NCI-H2029 (cell line): ENCODE measurements at places on chromosomes 6 and 20.

DNA sequence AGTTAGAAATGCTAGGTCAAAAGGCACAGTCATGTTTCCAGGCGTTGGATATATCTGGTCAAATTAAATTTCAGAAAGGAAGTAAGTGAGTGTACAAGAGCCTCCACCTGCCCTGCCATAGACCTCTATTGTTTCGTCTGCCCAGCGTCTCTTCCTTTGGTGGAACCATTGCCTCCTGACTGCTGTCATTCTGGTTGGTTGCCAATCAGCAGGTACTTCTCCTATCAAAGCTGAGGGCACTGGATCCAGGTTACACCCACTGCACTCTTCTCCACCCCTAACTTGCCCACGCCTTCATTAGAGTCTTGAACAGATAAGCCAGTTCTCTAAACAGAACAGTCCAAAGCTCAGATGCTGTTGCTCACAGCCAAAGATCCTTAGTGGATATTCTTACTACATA, 2.6 kb upstream of the WFDC5 start:
- peak; percentile 36 for DNase-seq

DNA sequence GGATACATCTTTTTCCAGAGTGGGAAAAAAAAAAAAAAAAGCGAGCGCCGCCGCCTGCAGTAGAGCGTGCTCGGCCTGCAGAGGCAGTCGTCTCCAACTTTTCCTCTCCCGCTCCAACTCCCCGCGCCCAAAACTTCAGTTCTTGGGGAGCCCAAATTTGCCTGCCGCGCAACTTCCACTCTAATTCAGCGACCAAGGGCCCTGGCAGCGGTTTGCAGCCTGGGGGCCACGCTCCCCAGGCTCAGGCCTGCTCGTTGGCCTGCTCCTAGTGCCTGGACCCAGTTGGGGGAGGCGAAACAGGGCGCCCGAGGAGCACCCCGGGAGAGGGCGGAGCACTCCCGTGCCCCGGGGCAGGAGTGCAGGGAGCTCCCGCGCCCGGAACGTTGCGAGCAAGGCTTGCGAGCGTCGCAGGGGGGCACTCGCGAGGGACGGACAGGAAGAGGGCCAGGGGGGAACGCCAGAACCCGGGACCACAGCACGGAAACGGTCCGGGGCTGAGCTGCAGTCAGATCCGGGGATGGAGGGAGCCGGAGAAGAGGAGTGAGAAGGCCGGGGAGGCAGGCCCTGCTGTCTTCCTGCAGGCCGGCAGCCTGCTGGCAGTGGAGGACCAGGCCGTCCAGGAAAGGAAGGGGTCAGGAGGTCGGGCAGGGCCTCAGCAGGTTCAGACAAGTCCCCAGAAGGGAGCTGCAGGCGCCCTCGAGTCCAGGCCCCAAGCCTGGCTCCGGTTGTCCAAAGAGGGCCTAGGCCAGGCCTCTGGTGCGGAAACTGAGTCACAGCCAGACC, at the start of gene STX16:
Gene STX16 (plus strand): TSS at position 508 of the 783 bp plus-strand sequence. CDS start 724 bp downstream, outside the sequence.
- peak; percentile 76 for DNase-seq

DNA sequence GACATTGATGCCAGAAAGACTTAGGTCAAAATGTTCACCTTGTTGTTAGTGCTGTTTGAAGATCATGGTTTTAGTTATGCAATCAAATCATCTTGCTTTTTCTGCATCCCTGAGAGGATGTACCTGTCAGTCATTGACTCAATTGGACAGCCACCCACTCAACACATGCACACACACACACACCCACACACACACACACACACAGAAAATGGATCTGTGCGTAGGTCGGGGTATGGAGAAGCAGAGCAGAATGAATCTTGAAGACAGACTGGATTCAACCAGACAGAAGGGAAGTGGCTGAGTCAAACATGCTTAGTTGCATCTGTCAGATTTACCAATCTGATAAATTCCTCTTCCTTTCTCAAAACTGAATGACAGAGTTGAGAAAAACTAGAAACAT, 19.1 kb upstream of the ZSCAN23 start:
- no peak for DNase-seq

- DNase-seq, result no peak
Measured at GRCh38 chr6:149763866-149764265, 14.3 kb downstream of the PCMT1 start.

- no peak for DNase-seq
Measured at GRCh38 chr6:54929245-54929909, 82.8 kb downstream of the FAM83B start.

DNA sequence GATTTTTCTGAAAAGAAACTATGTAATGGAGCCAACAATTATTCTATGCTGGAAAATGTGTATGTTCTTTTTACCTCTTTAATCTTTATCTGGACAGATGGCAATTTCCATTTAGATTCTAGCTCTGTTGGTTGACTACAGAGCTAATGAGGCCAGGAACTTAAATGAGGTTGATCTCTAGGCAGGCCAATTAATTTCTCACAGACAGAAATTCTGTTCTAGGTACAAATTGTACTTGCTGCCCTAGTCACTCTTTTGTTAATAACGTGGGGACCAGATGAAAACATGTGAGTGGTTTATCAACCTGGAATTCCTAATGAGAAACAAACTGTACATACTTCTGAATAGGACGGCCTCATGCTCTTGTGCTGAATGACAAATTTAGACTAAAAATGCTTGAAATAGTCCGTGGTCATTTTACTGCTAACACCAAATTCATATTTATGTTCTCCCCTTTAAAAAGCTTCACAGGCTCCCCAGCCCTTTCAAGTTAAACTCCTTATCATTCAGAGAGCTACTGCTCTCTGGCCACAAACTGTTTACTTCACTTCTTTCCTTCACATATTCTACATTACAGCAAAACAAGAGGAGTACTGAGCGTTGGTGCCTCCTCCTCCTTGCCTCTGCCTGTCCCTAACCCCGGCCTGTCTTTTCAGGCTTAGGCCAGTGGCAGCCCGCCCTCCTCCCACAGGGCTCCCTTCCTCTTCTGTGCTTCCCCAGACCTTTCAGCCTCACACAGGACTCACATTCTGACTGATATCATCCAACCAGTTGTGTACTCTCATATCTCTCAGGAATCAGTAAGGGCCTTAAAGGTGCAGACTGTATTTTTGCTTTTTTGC, 41.4 kb downstream of the DTNBP1 start:
- peak; percentile 43 for DNase-seq

GRCh38 chr20:10595985-10596384, 77.8 kb downstream of the JAG1 start:
- no peak for DNase-seq

GRCh38 chr20:38270869-38271605, 10.5 kb upstream of the KIAA1755 start:
- no peak for DNase-seq

DNA sequence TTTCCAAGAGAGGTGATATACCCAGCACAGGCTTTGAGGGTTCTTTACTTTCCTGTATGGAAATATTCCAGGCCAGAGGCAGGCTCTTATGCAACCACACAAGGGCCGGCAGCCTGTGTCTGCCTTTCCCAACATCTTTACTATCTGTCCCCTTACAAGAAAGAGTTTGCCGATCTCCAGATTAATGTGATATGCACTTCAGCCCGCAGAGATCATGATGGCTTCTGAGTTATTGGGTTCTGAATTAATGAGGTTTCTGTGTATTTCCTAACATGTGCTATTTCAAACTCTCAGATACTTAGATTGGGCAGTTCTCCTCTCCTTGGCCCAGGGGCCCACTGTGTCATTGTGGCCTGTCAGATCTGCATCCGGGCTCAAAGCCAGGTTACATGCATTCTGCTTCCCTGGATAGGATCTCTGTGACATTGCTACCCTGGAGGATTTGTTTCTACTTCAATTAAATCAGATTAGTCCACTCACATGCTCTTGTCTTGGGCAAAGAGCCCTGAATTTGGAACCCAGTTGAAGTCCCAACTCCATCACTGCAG, 56.6 kb downstream of the TGM2 start:
- DNase-seq, result no peak

DNA sequence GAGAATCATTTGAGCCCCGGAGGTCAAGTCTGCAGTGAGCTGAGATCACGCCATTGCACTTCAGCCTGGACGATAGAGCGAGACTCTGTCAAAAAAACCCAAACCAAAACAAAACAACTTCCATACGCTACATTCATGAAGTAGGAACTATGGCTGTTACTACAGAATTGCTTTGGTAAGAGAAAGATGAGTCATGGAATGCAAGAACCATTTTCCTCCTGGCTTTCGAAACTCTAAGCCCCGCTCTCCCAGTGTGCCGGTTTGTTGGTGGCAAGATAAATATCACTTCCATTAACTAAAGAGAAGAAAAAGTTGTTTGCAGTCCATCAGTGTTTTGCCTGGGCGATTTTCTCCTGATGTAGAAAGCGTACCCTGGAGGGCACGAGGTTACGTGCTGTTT, 61.3 kb downstream of the ZDHHC14 start:
- DNase-seq, result no peak

GRCh38 chr6:136144251-136145023, 105.7 kb downstream of the MTFR2 start:
- no peak for DNase-seq
